ENCODE measurements at places on chromosomes 12 and 14.

DNA sequence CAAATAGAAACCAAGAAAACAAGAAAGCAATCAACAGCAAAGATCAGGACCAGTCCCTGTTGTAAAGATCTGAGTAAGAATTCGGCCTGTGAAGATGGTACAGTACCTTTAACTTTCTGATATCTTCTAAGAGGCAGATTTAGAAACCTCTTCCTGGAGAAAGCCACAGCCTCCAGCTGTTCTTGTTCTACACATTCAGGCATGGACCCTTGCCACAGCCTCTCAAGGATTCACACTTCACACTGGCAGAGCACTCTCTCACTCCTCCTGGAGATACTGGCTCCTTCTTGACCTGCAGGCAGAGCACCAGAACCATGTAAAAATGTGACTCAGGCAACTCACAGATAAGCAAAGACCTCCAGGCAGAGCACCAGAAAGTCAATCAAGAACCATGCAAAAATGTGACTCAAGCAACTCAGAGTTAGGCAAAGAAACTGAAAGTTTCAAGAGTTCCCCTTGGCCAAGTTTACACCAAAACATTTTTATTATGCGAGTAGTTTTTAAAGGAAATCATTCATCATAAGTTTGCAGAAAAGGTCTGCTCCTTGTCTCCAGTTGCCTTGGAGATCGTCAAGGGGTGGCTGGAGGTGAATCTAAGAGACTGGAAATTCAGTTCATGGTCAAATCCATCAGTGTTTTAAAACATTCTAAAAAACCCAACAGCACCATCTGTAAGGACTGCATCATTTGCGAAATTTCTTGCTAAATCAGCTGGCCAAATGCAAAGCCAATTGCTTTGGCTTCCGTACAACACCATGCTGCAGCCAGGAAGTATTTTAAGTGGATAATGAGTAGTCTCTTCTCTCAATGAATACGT, 119.3 kb upstream of the MDM1 start:
- H3K36me3 ChIP-seq: no peaks in the 10 kb centered on the region
- peak; percentile 81 for ATAC-seq
- peaks cover 82% of the 10 kb centered on the region for H3K4me1 ChIP-seq
- no peaks in the 10 kb centered on the region for H3K27me3 ChIP-seq
- peak overlapping the region; percentile 95 for H3K27ac ChIP-seq

DNA sequence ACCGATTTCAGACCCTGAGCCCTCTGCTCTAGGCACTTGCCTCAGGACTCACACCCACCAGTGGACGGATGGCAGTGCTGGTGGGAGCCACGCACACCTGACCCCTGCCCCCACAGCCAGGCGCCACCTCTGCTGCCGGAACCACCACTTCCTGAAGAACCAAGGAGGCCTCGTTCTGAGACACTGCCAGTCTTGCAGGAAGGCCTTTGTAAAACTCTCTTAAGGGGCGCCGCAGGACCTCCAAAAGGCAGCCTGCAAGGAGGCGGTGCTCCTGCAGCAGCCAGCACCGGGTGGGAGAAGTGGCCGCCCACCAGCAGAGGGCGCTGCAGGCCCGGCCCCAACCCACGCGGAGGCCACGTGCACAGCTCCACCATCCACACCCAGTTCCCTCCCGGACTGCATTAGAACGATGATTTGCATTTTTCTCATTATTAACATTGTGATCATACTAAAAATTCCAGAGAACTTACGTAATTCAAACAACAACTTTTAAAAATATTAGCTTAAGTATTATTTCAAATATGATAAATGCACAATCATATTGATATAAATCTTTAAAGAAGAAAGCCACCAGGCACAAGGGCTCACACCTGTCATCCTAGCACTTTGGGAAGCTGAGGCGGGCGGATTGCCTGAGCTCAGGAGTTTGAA, 12.8 kb downstream of the STX2 start:
- H3K27ac ChIP-seq: no peak overlapping the region
- peaks cover 24% of the 10 kb centered on the region for H3K4me1 ChIP-seq
- H3K4me3 ChIP-seq: no peak overlapping the region
- peak; percentile 57 for ATAC-seq
- H3K36me3 ChIP-seq: peaks cover 11% of the 10 kb centered on the region

GRCh38 chr12:52494518-52494917, 1.5 kb upstream of the KRT6A start:
- no peaks in the 10 kb centered on the region for H3K36me3 ChIP-seq
- H3K4me3 ChIP-seq: no peak overlapping the region
- H3K27ac ChIP-seq: no peak overlapping the region
- peaks cover 9% of the 10 kb centered on the region for H3K4me1 ChIP-seq
- H3K27me3 ChIP-seq: peaks cover 66% of the 10 kb centered on the region

- no peaks in the 10 kb centered on the region for H3K36me3 ChIP-seq
- no peak for ATAC-seq
- H3K4me3 ChIP-seq: peak overlapping the region; percentile 47
- H3K27ac ChIP-seq: no peak overlapping the region
- H3K4me1 ChIP-seq: no peaks in the 10 kb centered on the region
These were observed 354.9 kb downstream of the TMEM121 start for GRCh38 chr14:105881021-105881930.

- ATAC-seq: no peak
- H3K4me3 ChIP-seq: no peak overlapping the region
- H3K36me3 ChIP-seq: no peaks in the 10 kb centered on the region
These were observed 12.9 kb downstream of the FOXG1 start for GRCh38 chr14:28779456-28779855.

DNA sequence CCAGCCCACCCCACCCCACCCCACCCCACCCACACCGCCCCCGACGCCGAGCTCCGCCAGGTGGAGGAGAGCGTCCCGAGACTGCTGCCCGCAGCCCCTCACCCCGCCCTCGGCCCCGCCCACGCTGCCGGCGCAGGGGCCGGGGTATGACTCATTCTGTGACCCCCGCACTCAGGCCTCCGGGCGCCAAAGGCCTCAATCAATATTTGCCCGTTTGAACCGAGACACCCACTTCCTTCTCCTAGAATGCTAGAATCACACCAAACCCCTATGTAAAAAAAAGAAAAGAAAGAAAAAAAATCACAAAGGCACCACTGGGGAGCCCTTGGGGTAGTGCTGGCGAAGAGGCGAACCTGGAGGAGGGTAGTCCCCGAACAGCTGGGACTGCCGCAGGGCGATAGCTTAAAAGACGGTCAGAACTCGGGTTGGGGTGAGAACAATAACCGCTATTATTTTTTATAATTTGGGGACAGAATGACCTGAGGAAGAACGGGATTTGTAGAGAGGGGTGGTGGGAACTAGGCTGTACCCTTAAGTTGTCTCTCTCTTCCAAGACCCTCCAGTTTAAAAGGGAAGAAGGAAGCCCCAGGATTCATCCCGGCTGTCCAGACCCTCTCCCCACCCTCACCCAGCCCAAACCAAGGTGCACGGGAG, 894 bp downstream of the KRT8 start:
- peak overlapping the region; percentile 65 for H3K27ac ChIP-seq
- H3K36me3 ChIP-seq: no peaks in the 10 kb centered on the region
- peaks cover 7% of the 10 kb centered on the region for H3K4me1 ChIP-seq
- H3K4me3 ChIP-seq: peak overlapping the region; percentile 77

Data from stimulated activated memory B cell treated with anti-CD40 and anti-IgM and Interleukin-4, amounts not matched to agents 10 μg/mL and 1 μg/mL and 100 μg/mL, for 72 hours (primary cell).